ENCODE measurements at places on chromosomes 16 and 17.

DNA sequence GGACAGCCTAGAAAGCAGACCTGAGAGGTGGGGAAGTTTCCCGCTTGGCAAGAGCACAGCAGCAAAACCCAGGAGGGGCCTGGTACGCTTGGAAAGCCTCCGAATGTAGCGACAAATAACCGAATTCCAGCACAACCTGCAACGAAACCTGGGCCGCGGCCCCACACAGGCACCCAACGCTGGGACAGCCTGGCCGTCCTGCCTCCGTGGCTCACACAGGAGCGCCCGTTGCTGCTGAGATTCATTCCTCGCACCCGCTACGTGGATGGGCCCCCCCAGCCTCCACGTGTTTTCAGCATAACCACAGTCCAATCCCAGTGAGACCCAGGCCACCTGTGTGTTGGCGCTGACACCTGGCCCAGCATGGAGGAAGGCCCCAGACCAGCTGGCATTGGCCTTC, 42.9 kb downstream of the LMF1 start:
- DNase-seq, result no peak

GRCh38 chr16:60328152-60328551, 1594.0 kb upstream of the GOT2 start:
- no peak for DNase-seq

DNA sequence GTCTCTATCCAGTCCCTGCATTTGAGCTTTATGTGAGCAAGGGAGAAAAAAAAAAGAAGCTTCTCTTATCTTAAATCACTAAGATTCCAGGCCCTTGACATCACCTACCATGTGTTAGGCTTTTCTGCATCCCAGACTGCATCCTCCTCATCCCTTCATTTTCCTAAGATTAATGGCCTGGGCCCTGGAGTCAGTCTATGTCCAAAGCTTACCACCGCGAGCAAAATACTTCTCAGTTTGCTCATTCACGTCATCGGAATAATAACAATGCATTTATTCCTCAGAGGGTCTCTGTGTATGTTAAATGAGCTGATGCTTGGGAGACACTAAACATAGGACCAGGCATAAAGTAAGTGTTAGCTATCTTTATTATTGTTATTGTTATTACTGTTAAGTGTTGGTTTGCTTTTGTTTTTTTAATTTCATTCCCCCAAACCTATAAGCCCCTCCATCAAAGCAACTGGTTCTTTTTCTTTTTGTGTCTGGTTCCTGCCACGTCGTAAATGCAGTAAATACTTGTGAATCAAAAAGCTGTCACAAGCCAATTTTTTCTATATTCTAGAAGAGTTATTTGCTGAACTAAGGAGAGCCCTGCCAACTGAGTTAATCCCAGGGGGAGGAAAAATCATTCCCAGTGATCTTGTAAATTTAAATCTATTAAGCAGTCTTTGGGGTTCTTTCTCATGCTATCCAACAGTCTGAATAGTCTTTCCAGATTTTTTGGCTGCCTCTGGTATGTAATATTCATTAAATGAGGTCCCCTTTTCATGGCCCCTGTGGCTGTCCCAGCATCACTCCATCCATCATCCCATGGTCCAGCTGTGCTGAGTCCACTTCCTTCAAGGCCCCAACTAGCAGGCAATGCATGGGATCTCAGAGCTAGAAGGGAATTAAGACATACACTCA, 46.5 kb downstream of the VAT1L start:
- DNase-seq, result no peak

GRCh38 chr17:80439499-80439898, 24.5 kb downstream of the ENDOV start:
- no peak for DNase-seq

DNA sequence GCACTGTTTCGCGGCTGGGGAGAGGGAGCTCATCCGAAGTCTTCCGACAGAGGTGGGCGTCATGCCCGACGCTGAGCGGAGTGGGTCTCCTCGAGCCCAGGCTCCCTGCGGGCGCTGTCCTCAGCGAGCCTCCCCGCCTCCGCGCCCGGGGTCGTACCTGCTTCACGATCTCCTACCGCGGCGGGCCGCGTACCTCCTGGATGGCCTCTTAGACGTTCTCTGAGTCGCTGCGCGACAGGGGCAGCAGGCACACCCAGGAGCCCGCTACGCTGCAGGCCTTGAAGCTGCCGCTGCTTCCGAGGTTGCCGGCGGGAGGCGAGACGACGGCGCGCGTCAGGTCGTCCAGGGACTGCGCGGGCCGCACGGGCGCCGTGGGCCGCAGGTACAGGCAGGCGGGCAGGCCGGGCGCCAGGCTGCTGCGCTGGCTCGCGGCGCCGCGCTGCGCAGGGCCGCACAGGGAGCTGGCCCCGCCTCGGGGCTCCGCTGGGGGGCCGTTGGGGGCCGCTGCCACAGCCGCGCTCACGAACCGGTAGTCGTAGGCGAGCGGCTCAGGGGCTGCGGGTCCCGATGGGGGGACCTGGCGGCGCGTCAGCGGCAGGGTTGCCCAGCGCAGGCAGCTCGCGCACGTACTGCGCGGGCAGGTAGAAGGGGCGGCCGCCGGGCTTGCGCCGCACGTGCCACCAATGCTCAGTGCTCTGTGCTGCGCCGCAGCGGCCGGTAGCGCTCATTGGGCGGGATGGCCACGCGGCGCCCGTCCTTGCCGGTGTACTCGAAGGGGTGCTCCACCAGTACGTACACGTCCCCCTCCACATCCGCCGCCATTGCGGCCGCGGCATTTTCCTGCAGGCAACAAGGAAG, 116.4 kb upstream of the SMURF2 start:
- no peak for DNase-seq

GRCh38 chr17:68296217-68297191, 5.2 kb downstream of the ARSG start:
- no peak for DNase-seq

GRCh38 chr17:64172510-64172909, 42.6 kb upstream of the ERN1 start:
- DNase-seq, result no peak

DNA sequence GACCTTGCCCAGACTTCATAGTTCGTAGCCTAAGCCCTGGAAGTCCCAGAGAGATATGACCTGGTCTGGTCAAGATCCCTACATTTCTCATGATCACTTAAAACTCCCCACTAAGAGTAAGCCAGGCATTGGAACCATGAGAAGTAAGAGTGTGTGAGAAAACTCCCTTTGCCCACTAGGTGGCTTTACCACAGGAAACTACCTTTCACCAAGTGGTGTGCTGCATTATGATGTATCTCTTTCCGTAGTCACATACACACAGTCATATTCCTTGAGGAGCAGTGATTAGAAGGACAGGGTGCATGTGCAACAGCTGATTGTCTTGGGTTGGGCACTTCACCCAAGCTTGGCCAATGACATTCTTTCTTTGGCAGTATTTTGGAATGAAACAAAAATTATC, 639.3 kb downstream of the KCNJ2 start:
- no peak for DNase-seq

DNA sequence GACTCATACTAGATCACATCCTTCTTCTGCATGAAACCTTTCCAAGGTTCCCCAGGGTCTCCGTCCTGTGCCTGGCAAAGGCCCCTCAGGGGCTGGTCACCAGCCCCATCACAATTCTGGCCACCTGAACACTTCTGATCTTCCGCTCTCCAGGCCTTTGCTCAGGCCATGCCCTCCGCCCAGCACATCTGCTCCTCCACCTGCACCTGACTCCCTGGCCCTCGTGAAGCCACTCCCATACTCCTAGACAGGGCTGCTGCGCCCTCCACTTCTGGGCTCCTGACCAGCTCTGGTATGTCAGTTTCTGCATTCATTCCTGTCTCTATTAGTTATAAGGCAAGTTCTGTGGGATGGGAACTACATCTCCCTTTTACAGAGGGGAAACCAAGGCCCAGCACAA, 1.9 kb upstream of the MYL11 start:
- DNase-seq, result no peak

GRCh38 chr17:10956821-10957220, 118.9 kb upstream of the PIRT start:
- no peak for DNase-seq

DNA sequence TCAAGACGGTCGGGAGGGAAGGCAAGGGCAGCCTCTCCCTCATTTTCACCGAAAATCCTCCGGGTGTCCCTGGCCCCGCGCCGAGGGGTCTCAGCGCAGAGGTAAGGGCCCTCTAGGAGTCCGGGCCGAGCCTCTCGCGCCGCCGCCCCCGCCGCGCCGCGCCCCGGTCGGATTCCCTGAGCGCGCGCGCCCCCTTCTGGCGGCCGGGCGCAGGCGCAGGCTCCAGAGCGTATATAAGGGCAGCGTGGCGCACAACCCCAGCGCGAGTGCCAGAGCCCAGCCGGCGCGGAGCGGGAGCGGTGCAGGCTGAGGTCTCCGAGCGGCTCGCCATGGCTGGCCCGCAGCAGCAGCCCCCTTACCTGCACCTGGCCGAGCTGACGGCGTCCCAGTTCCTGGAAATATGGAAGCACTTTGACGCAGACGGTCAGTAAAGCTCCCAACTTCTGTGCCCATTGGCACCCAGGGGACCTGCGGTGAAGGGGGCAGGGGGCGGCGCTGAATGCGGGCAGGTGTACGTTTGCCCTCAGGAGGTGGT, at the start of gene CALB2:
Gene CALB2 (plus strand): TSS at position 260 of the 535 bp plus-strand sequence. CDS start 70 bp downstream, at position 330.
- DNase-seq, result peak; percentile 12

DNA sequence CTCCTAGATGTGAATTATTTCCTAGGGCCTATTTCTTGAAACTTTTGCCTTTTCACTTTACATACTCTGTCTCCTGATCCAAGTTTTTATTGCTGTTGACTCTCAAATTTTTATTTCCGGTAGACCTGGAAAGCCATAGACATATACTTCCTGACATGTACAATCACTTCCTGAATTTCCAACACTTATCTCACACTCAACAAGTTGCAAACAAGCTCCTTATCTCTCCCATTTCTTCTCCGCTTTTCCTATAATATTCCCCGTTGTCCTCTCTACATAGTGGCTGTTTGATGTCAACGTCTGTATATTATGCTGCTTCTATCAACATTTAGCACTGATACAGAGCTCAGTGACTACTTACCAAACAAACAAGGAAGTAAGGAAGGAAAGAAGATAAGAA, 59.3 kb downstream of the IKZF3 start:
- DNase-seq, result no peak

DNA sequence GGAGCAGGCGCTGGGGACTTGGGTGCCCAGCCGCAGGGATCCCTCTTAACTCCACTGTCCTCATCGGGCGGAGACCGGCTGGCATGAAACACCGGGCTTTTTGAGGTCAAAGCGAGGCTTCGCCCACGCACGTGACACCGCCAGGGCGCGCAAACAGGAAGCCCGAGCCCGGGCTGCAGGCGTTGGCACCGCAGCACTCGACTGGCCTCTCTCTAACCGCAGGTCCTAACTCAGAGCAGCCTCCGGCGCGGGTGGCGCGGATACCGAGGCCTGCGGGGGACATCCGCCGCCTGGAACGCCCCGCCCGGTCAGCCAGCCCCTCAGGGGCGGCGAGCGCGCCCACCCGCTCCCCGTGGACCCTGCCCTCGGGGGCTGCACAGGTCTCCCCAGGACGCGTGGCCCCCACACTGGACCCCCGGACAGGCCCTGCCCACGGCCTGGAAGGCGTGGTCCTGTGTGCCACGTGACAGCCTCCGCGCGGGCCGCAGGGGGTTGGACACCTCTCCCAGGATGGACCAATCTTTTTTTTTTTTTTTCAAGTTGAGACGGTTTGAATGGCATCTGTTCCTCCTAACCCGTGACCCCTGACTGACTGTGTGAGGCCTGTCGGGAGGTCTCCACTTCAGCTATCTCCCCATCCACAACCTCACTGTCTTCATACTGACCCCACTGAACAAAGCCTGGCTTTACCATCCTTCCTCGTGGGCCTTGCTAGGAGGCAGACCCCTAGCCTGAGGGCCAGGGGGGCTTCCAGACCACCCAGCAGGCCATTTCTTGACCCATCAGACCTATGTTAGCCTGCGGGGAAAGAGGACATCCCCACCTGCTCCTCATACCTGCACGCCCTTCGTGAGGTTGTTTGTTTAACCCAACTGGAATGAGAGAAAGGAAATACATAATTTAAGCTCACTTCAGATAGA, 8.4 kb upstream of the SLC47A2 start:
- DNase-seq, result peak; percentile 2

DNA sequence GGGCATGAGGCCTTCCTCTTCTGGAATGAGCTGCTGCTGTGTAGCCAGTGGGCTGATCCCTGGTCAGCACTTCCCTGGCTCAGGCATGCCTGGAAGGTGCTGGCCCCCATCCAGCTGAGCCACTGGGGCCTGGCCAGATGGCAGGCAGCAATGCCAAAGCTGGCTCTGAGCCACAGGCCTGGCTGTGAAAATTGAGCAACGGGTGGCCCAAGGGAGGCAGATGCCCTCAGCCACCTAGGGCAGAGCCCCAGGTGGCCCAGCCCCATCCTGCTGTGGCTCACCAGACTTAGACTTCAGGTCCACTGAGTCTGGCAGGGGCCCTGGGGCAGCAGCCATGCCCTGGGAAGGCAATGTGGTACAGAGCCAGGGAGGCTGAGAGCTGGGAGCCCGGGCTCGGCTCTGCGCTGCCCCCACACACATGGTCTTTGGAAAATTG, 8.5 kb upstream of the CRHR1 start:
- no peak for DNase-seq

GRCh38 chr16:73482310-73482709, 434.4 kb upstream of the ZFHX3 start:
- DNase-seq, result no peak

Data from stimulated activated CD8-positive, alpha-beta memory T cell treated with anti-CD3 and anti-CD28 coated beads, Interleukin-4, amount 100 ng/mL, for 1 hour (primary cell).